ENCODE measurements at places on chromosomes 1 and 21.

GRCh38 chr21:36155603-36156338 is 853 bp upstream of the DOP1B start:
- peak; percentile 69 for DNase-seq

- peak; percentile 69 for DNase-seq
Observed at GRCh38 chr21:41653954-41654491, 112.8 kb downstream of the RIPK4 start.

DNA sequence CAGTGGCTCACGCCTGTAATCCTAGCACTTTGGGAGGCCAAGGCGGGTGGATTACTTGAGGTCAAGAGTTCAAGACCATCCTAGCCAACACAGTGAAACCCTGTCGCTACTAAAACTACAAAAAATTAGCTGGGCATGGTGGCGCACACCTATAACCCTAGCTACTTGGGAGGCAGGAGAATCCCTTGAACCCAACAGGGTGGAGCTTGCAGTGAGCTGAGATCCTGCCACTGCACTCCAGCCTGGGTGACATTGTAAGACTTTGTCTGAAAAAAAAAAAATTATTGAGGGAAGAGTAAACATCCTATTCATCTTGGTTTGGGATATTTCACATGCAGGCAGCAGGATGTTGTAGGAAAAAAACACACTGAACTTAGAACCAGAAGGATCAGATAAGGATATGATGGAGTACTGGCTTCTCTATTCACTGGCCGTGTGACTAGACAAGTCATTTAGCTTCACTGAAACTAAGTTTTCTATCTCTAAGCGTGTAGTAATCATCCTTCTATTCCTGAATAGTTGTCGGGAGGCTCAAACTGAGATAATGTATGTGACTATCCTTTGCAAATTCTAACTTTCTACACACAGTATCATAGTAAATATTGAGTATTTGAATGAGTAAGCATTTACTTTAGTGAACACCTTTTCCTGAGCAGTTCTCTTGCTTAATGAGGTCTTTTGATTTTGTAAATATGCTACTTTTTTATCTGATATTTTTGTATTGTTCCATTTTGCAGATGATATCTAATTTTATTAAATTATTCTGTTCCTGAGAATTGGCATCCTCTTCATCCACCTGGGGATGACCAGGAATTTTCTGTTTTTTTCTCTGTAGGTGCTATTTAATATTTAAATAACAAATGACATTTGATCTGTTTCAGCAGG is 18.2 kb downstream of the CAP1 start:
- no peak for DNase-seq

DNA sequence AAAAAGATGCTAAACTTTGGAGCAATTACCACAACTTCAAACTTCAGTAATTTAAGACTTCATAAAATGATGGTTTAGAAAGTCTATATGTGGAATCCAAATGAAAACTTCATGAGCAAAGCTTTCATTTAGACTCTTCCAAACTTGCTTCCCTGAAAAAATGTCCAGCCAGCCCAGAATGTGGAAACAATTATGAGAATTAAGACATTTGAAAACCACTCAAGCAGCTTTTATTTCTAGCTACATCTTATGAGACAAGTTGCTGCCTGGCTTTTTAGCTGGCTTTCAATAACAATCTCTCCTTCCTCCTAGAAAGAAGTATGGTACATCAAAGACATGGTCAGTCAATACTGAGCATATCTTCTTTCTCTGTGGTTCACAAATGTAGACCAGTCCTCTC is 21.8 kb downstream of the LPAR3 start:
- DNase-seq: no peak

DNA sequence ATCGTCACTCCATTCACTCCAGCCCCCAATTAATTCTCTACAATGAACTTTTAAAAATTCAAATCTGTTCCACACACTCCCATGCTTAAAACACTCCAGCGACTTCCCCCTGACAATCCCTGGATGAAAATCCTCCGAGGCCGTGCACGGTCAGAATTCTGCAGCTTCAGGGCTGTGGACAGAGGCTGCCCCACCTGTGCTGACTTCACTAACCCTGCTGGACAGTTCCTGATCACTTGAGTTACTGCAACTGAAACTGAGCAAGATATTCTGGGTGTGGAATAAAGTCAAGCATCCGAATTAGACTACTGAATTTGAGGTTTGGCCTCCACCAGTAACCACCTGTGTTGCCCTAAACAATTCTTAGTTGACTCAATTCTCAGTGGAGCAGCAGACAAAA is 1.0 kb upstream of the JAK1 start:
- DNase-seq: no peak

DNA sequence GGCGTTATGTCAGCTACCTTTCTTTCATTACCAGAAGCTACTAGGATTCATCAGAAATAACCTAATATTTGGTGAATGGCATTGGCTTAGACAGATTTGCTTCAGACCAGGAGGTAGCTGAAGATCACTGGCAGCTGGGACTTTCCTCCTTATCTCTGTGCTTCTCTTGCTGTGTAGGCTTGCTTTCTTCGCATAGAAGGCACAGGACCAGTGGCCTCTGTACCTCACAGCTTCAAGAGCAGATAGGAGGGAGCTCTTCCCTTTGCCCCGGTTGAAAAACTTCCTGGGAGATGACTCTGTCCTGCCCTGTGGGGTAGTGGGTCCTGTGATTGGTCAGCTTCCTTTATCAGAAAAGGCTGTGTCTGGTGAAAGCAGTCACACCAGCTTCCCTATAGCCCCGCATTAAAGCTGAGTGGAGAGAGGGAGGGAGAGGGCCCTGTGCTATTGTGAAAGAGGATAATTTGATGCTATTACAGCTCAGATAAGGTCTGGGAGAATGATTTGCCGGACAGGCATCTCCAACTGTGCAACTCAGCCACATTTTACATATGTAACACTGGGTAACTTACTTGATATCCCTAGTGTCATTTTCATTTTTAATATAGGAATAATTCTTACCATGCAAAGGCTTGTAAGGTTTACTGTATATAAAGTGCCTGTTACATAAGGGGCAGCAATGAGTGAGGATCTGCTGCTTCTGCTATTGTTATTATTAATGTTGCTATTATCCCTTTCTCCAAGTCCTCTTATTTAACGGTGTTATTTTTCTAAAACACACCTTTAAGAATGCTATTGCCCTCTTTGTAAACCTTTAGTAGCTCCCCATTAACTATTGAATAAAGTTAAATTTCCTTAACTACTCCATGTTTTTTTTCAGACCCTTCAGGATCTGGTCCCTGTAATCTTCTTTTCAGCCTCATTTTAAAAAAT is 31.6 kb downstream of the OSBPL9 start:
- DNase-seq: no peak

DNA sequence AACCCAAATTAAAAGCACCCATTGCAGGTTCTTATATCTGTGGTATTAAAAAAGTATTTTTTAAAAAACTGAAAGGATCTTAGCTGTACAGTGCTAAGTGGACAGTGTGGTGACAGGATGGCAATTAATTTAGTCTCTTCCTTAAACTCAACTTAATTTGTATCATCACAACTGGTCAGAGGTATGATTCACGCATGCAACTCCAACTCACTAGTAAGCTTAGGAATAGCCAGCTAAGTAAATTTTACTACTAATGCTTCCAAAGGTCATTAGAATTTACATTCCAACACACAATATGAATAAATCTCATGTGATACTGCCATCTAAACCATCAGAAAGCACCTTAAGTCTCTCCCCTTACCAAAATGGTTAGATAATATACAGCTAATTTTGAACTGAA is 35.4 kb downstream of the ENAH start:
- no peak for DNase-seq

DNA sequence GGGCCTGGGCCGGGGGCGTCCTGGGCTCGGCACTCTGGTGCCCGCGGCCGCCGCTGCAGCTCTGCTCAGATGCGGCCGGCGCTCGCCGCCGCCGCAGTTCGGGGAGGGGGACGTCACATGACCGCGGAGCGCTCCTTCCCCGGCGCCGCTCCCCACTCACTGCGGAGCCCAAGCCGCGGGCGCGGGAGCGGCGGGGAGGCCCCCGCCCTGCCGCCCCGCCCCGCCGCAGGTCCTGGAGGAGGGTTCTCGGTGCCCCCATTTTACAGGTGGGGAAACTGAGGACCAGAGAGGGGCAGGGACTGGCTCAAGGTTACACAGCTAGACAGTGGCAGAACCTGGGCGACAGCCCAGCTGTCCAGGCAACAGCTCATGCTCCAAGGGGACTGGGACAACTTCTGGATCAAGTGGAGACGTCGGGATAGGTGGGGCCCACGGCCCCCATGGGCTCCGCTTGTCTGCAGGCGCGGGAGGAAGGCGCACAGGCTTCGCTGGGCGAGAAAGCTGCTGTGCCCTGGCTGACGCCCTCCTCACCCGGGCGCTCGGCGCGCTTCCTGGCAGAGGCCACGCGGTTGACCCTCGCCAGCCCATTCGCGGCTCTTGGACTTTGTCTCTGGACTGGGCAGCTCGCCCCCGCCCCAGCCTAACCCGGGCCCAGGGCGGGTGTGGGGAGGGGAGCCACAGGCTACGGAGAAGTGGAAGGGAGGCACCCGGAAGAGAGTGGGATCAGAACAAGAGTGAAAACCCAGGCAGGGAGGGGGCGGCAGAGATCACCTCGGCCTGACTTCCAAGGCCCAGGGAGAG is at the start of gene RAP1GAP:
RAP1GAP (minus strand) TSS at position 100 of the 801 bp plus-strand sequence. CDS start 49,325 bp downstream, outside the sequence.
- peak; percentile 46 for DNase-seq

DNA sequence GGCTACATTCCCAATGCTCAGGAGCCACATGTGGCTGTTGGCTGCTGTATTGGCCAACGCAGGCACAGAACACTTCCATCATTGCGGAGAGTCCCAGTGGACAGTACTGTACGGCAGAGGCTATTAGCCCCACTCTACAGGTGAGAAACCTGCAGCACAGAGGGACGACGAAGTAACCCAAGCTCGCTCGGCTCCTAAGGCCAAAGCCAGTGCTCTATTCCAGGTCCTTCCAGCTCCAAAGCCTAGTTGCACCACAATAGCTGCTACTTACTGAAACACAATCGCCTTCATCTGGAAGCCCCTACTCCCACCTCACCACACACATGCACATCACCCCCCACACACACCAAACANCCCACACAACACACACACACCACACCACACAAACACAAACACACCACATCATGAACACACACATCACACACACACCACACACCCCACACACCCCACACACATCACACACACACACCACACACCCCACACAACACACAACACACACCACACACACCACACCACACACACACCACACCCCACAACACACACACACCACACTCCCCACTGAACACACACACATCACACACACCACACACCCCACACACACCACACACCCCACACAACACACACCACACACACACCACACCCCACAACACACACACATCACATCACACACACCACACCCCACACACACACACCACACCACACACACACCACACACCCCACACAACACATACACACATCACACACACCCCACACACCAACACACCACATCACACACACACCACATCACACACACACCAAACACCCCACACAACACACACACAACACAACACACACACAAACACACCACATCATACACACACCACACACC is 3.2 kb downstream of the LYPD8 start:
- no peak for DNase-seq
